NAMALWA (cell line): ENCODE measurements at places on chromosomes 3 and 15.
A peak's percentile ranks its signal among the peaks of the same experiment; 100 is the strongest.

- peak; percentile 71 for DNase-seq
Measured at GRCh38 chr15:42137461-42138261, 18.8 kb downstream of the PLA2G4F start.

DNA sequence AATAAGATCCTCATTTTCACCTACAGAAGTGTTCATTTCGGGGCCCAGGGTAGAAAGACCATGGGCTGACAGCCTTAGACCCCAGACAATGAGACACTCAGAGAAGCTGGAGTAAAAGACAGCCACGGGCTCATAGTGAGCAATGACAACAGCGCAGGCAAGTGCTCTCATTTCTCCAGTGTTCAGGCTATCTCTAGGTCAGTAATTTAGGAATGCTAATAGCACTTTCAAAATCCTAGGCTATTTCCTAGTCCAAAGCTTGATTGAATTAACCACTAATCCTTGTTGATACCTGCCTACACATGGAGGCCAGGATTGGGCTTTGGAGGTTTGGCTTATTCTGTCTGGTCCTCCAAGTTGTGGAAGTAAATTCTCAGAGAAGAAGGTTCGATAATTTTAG is 44.4 kb downstream of the FBN1 start:
- DNase-seq, result no peak

- no peak for DNase-seq
Measured at GRCh38 chr15:38454696-38455090, 766 bp downstream of the FAM98B start.

- no peak for DNase-seq
Measured at GRCh38 chr3:15638193-15638890, 36.8 kb downstream of the BTD start.

DNA sequence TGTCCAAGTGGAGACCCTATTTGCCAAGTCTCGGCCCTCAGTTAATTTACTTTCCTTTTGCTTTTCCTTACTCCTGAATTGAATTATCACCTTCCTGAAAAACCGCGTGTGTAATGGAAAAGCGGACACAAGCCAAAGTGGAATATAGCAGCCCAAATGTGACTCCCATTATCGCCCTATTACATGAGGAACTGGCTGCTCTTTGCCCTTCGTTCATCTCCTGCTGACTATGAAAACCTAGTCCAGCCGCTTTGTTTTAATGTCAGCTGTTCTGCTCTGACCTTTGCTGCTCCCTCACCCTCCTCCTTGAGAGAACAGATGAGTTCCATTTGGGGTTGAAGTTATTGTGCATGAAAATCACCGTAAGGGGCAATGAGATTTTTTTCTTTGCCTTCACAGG is 632.7 kb upstream of the SUCLG2 start:
- DNase-seq, result no peak

GRCh38 chr3:53649816-53650215 is 155.4 kb downstream of the CACNA1D start:
- no peak for DNase-seq

DNA sequence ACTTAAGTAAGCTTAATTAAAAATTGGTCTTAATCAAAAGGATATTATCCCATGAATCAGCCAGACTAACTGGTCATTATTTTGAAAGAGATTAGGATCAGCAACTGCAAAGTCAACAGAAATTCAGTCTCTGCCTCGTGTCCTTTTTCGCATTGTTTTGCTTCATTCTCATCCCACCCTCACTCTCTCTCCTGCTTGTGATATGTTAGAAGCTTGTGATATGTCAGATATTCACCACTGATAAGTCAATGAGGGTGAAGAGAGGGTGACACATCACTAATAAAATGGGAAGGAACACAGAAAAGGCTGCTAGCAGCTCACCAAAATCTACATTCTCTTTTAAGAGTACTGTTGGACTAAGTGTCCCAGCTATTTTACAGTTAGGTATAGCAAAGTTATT is 146.1 kb downstream of the SUCNR1 start:
- DNase-seq, result no peak
